ENCODE measurements at places on chromosomes 6 and 20.

DNA sequence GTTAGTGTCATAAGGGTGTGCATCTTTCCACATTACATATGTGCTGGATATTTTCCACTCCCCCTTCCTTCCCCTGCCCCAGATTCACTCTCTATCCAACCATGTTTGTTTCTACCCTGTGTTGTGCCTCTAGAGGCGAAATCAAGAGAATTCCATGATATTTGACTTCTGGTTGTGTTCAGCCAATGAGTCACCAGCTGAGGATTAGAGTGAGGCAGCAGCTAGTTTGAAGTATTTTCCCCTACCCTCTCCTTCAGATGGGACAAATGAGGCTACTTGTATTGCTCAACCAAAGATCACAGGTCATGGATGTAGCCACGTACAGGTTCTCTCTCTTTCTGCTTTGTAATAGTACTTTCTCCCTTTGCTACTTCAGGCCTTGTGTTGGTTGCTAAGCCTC, 24.5 kb upstream of the OR2J2 start:
- no peak for DNase-seq

DNA sequence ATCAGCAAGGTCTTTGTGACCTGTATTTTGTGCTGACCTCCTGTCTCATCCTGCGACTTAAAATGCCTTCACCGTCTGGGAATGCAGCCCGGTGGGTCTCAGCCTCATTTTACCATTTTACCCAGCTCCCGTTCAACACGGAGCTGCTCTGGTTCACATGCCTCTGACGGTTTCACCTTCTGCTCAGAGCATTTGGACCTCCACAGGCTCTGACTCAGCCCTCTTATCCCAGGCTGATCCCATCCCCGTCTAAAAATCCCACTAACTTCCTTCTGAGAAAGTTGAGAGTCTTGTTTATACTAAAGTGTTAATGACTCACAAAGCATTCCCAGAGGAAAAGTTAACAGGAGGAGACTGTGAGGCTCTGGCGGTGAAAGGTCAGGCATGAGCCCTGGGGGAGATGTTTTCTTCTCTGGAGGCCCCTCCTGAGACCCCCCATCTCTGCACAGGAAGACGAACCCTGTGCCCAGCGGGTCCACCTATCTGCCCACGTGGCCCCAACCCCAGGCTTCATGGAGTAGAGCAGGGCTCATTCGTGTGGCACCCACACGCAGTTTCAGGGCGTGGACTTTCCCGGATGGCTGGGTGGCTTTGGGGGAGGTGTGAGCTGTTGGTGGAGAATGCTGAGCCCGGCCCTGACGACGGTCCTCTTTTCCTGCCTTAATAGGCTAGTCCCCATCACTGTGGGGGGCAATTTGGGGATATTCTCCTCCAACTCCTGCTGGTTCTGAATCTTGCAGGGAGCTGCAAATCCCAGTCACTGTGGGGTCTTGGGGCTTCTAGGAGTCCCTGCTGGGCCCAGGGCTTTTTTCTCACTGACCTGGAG, 3.3 kb upstream of the BIRC7 start:
- DNase-seq = no peak

- DNase-seq = no peak
Measured at GRCh38 chr6:161694995-161695394, 421.1 kb upstream of the AGPAT4 start.

GRCh38 chr6:75489025-75489424, 4.6 kb downstream of the FILIP1 start:
- DNase-seq = no peak

- DNase-seq = no peak
Measured at GRCh38 chr6:106103728-106104109, 17.6 kb downstream of the PRDM1 start.

GRCh38 chr6:158207422-158207788, 39.3 kb downstream of the GTF2H5 start:
- no peak for DNase-seq

DNA sequence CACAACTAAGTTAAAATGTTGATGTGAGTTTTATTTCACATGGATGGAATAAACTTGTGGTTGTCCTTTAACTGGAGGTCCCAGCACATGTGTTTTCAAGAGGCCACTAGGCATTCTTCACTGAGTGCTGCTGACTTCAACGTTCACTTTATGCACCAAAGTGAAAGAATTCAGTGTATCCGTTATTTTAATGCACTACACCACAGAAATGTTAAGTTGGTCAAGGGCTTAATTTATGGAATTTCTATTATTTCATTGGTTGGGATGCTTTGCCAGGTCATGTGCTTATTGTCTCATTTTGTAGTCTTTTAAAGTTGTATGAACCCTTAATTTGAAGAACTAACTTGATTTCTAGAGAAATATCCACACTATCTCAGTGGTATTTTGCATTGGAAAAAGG, 106.4 kb downstream of the PPP1R14C start:
- DNase-seq = no peak

- DNase-seq = no peak
Measured at GRCh38 chr20:50385733-50386640, 124.2 kb upstream of the PTPN1 start.

- DNase-seq = no peak
Measured at GRCh38 chr6:154882107-154882506, 113.0 kb upstream of the TIAM2 start.

DNA sequence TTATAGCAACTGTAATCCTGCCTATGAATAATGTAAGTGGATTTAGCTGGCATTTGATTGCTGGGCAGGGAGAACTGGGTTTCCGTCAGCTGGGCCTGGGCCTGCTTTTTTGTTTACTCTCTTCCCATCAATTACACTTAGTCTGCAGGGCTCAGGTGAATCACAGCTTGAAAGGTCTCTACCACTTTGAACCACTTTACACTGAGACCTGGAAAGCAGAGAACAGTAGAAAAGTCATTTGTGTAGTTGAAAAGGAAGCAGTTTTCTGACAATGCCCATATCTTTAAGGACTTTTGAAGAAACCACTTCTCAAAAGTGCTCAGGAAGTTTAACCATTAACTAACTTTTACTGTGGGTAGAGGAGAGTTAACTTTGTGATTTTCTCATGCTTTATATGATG, 315.4 kb upstream of the SASH1 start:
- no peak for DNase-seq

GRCh38 chr20:33005132-33005566, 916 bp upstream of the SUN5 start:
- DNase-seq = no peak

Measured in glomerular endothelial cell (primary cell).